ENCODE measurements at places on chromosomes 7 and 10.
A peak's percentile ranks its signal among the peaks of the same experiment; 100 is the strongest.

GRCh38 chr7:22909917-22910316 is 87.3 kb upstream of the TOMM7 start:
- no peak for DNase-seq

GRCh38 chr7:80097756-80098155 is 36.9 kb upstream of the GNAI1 start:
- no peak for DNase-seq

GRCh38 chr10:123891144-123892071 is at the start of gene CPXM2:
CPXM2 (minus strand) TSS chr10:123891807; CDS start chr10:123891659, 148 bp downstream.
- no peak for DNase-seq

GRCh38 chr10:8278099-8278498 is 223.6 kb downstream of the GATA3 start:
- DNase-seq, result no peak

- no peak for DNase-seq
Measured at GRCh38 chr10:33046792-33047191, 88.8 kb upstream of the ITGB1 start.

DNA sequence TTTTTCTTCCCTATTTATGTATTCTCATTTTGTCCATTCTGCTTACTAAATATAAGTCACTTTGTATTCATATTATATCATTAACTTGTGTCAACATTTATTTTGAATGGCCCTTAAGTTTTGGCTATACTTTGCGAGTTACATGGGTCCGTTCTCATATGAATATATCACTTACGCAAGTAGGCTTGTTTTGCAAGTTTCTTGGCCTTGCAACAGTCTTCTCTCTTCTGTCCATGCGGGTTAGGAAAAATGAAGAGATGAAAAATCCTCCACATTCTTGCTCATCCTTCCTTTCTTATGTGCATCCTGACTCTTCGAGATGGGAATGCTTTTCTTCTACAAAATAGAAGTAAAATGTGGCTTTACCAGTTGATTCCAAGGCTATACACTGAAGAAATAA is 82.8 kb downstream of the GPR158 start:
- no peak for DNase-seq

- DNase-seq, result no peak
Measured at GRCh38 chr7:156907656-156908055, 14.7 kb upstream of the LMBR1 start.

DNA sequence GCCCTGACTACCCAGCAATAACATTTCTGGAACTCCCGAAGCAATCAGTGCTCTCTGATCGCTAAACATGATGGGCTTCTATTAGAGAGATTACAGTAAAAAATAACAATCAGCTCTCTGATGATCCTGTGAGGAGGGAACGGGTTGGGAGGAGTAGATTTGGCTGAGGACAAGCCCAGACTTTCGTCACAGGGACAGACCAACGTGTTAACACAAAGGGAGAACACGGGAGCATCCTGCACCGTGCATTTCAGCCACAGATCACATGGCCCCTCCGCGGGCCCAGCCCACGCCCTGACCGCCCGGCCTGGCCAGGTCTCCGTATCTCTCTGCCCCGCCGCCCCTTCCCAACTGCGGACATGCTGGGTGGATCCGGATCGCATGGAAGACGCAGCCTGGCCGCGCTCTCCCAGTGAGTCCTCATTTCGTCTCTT is 95.0 kb upstream of the AGBL3 start:
- peak; percentile 65 for DNase-seq

DNA sequence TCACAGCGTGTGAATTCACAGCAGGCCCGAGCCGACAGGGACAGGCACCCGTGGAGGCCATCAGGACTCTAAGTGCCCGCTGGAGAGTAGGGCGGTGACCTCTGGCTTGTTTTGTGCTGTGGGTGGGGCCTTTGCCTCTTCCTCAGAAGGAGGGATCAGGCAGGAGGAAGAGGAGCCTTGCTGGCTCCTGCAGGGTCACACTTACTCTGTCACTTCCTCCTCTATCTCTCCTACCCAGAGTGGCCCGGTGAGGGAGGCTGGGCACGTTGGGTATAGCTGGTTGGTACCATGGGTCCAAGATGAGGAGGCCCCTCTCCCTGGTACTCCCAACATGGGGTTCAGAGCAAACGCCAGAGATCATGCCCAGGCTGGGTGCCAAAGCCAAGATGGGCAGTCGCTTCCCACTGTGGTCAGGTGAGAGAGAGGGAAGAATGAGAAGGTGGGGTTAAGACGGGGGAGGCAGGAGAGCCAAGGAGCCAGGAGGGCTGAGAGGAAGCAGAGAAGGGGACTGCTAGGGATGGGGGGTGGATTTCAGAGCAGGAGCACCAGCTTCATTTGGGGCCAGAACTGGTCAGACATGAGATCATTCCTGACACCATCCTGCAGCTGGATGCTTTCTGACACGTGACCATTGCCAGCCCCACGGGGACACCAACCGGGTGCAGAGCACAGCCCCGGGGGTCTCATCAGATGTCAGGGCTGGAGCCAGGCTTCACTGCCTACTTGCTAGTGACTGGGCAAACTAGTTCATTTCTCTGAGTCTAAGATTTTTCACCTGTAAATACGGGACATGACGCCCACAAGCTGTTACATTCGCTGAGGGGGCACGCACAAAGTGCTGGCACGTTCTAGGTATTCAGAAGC is 54.8 kb upstream of the CACUL1 start:
- DNase-seq, result no peak

GRCh38 chr7:139687980-139688632 is 89.7 kb downstream of the HIPK2 start:
- DNase-seq, result no peak

GRCh38 chr10:131635564-131636015 is 265.2 kb upstream of the PPP2R2D start:
- no peak for DNase-seq

- DNase-seq, result no peak
Measured at GRCh38 chr7:99625321-99625720, 8.6 kb downstream of the ZSCAN25 start.

GRCh38 chr7:158327571-158328180 is 259.9 kb downstream of the PTPRN2 start:
- no peak for DNase-seq

GRCh38 chr10:15626937-15627336 is 92.8 kb downstream of the ITGA8 start:
- DNase-seq, result no peak

DNA sequence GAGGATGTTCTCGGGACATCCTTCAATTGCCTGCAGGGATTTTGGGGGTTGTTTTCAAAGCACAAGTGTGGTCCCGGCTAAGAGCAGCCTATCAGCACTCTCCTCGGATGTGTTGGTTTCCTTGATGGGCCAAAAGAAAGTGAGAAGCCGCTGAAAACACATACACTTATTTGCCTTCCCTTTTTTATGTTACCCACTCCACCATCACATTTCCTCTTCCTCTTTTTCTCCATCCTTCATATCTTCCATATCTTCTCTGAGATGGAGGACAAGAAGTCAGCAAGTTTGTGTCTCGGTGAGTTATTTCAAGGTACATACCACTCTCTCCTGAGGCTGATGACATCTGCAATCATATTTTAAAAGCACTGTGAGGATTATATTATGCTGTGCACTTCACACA is 64.0 kb downstream of the ZNF33B start:
- DNase-seq, result no peak

DNA sequence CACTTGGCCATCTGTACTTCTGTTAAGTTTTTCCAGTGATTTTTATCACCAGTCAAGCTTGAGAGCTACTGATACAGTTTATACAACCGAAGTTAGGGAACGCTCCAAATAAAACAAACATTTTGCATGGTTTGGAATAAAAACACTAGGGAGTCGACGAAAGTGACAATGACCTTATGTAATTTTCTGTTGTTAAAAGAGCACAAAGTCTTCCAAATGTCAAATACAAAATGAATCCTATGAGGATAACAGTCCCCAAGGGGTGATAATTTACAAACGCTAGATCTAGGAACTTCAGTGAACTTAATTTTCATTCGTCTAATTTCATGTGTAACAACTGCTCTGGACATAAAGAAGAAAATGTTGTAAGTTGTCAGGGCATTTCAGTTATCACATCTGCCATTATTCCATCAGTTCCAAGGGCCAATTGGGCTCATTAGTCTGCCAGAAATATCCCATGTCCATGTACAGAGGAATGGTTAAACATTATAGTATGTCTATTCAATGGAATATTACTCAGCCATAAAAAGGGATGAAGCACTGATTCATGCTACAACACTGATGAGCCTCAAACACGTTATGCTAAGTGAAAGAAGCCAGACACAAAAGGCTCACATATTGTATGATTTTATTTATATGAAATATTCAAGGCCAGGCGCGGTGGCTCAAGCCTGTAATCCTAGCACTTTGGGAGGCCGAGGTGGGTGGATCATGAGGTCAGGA is 38.0 kb upstream of the CYTH3 start:
- no peak for DNase-seq

- DNase-seq, result no peak
Measured at GRCh38 chr7:369476-370258, 79.7 kb downstream of the FOXL3 start.

DNA sequence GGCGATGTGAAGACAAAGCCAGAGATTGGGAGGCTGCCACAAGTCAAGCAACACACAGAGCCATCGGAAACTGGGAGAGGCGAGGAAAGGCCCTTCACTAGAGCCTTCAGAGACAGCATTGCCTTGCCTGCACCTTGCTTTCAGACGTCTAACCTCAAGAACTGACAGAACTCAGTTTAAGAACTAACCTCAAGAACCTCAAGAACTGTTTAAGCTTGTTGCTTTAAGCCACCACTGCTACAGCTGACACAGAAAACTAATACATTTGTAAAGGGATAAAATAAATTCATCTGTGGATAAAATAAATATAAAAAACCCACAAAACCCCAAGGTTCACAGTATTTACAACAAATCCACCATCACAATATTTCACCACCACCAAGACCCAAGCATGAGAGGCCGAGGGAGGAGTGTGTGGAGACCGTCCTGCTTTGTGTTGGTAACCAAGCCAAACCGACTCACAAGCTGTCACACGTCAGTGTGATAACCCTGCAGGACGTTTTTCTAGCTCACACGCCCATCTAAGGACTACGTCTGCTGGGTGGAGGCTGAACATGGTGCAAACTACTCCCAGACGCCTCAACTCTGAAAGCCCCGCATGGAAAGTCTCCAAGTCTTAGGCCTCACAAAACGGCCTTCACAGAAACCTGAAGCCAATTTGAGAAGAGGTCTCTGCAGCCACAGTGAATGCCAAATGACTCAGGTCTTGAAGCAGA is 116.8 kb downstream of the ABLIM1 start:
- DNase-seq, result no peak

- no peak for DNase-seq
Measured at GRCh38 chr7:85669225-85669624, 482.4 kb upstream of the SEMA3D start.

DNA sequence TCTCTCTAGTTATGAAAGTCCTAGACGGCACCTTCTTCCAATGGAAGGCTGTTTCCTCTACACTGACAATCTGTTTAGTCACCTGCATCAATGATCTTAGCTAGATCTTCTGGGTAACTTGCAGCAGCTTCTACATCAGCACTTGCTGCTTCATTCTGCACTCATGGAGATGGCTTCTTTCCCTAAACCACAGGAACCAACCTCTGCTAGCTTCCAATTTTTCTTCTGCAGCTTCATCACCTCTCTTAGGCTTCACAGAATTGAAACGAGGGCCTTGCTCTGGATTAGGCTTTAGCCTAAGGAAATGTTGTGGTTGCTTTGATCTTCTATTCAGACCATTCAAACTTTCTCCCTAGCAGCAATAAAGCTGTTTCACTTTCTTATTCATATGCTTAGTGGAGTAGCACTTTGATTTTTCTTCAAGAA is 24.6 kb downstream of the NAMPT start:
- no peak for DNase-seq

DNA sequence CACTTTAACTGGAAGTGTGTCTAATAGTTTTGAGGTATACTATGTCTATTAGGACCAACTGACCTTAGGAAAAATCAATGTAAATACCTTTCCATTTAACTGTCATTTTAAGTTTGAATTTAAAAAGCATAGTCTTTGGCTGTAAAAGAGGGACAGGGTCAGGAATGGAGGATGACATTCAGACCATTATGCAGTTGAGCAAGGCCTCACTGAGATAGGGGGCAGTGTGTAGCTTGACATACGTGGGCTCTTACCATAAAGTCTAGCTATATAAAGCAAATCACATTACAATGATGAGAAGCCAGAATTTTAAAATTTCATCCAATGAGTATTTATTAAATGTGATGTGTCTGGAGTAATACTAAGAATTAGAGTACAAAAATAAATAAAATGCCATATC is 17.9 kb downstream of the PALS2 start:
- DNase-seq, result no peak
